CD4-positive, alpha-beta T cell treated with Interleukin-2 at 100 ng/mL for 4 hours (primary cell): ENCODE measurements at places on chromosomes 7 and 10.

DNA sequence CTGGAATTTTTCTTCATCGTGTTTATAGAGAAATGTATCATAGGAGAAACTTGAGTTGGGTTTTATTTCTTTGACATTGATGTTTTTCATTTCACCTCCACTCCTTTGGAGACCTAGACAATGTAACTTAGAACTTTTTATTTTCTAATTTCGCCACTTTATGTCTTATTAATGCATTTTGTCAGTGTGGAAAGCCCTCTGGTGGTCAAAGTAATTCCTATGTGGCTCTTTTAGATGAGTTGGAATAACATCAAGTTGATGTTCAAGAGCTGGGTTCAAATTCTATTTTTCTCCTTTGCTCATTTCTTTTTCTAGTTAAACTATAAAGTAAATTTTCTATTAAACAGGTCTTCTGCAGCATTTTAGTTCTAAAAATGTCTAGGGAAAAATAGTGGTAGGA, 478.6 kb downstream of the LRMDA start:
- DNase-seq: no peak

- DNase-seq: no peak
Measured at GRCh38 chr7:31102973-31103850, 51.1 kb downstream of the ADCYAP1R1 start.

- DNase-seq: no peak
Measured at GRCh38 chr10:21145751-21146435, 248.8 kb upstream of the NEBL start.

DNA sequence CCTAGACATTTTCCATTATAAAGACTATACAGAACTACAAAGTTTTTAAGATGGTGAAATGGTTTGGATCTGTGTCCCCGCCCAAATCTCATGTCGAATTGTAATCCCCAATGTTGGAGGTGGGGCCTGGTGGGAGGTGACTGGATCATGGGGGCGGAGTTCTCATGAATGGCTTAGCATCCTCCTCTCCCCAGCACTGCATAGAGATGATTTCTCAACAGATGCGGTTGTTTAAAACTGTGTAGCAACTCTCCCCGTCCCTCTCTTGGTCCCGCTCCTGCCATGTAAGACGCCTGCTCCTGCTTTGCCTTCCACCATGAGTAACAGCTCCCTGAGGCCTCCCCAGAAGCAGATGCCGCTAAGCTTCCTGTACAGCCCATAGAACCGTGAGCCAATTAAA, 1.6 kb downstream of the FAM133B start:
- no peak for DNase-seq

- no peak for DNase-seq
Measured at GRCh38 chr10:13375791-13376190, 27.7 kb upstream of the SEPHS1 start.

DNA sequence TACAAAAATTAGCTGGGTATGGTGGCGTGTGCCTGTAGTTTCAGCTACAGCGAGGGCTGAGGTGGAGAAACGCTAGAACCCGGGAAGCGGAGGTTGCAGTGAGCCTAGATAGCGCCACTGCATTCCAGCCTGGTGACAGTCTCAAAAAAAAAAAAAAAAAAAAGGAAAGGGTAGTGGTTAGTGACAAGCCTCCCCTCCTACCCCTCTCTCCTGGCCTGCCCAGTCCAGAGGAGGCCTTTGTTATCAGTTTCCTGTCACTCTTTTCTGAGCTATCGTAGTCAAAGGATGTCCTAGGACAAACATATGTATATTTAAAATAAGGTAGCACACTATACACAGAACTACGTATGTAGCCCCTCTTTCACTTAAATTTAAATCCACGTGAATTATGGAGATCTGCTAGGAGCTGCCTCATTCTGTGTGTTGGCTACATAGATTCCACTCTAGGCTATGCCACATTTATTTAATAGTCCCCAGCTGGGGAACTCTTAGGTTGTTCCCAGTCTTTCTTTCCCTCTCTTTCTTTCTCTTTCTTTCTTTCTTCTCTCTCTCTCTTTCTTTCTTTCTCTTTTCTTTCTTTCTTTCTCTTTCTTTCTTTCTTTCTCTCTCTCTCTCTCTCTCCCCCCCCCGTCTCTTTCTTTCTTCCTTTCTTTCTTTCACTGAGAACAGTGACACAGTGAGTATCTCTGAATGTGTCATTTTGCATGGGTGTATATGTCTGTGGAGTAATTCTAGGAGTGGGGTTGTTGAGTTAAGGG, 3.9 kb downstream of the TSPAN15 start:
- DNase-seq: no peak
